Stimulated activated CD8-positive, alpha-beta memory T cell treated with anti-CD3 and anti-CD28 coated beads, Interleukin-15, amount 100 ng/mL, for 48 hours (primary cell): ENCODE measurements at places on chromosomes 7 and 10.

GRCh38 chr10:19832699-19833098, 16.5 kb downstream of the PLXDC2 start:
- no peak for DNase-seq

DNA sequence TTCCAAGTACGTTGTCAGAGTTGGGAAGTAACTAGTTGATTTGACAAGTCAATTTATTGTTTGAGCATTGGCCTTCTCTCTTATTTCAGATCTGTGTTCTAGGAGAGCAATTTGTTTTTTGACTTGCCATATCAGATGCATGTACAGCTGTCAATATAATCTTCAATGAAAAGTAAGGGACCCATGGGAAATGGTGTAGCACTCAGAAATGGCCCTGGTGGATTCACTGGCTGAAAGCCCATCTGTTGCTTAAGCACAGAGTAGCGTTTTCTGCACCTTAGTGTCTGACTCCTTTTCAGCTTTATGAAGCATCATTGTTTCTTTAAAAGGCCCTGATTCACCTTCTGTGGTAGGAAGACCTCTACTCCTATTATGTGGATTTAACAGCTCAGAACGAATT, 10.2 kb downstream of the GARS1 start:
- DNase-seq, result no peak

GRCh38 chr7:40887099-40887498, 752.3 kb downstream of the SUGCT start:
- DNase-seq, result no peak

- DNase-seq, result no peak
Observed at GRCh38 chr7:33773053-33773452, 132.3 kb upstream of the BMPER start.

GRCh38 chr7:108805808-108806397, 236.2 kb downstream of the DNAJB9 start:
- DNase-seq, result no peak
